Stimulated activated CD8-positive, alpha-beta memory T cell treated with anti-CD3 and anti-CD28 coated beads, Interleukin-4, amount 100 ng/mL, for 48 hours (primary cell): ENCODE measurements at places on chromosomes 1 and 21.

- no peak for DNase-seq
Measured at GRCh38 chr1:17104782-17105181, 14.5 kb downstream of the PADI2 start.

DNA sequence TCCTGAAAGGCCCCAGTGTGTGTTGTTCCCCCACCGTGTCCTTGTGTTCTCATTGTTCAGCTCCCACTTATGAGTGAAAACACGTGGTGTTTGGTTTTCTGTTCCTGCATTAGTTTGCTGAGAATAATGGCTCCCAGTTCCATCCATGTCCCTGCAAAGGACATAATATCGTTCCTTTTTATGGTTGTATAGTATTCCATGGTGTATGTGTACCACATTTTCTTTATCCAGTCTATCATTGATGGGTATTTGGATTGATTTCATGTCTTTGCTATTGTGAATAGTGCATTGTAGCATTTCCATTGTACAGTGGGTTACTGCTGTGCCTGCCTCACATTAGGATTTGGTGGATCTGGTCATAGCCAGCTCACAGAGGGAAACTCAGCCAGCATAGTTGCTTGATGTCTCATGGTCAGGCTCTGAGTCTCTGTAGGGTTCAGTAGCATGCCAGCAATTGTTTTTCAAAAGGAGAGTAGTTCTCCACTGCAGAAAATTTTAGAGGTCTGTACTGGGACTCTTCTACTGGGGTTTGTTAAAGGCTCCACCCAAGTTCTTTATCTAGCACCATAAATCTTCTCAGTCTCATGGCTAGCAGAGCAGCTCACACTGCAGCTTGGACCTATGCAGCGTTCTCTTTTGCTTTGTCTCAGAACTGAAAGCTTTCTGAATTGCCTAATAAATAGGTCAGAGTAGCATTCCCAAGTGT, 41.0 kb downstream of the RUNX3 start:
- DNase-seq, result no peak

DNA sequence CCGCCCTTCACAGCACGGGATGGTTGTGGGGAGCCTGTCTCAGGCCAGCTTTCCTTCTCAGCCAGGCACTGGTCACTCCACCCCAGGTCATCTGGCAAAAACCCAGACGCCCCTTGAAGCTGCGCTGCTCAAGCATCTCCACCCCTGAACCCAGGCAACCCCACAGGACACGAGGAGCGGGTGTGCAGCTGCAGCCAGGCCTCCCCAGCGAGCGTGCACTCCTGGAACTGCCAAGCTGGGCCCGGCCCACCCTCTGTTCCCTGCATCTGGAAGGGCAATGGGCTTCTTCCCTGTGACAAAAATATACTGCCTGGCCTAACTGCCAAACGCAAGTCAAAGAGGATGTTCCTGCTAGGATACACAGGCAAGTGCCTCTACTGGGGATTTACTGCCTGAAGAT, 39.7 kb downstream of the SLC66A1 start:
- DNase-seq, result no peak

DNA sequence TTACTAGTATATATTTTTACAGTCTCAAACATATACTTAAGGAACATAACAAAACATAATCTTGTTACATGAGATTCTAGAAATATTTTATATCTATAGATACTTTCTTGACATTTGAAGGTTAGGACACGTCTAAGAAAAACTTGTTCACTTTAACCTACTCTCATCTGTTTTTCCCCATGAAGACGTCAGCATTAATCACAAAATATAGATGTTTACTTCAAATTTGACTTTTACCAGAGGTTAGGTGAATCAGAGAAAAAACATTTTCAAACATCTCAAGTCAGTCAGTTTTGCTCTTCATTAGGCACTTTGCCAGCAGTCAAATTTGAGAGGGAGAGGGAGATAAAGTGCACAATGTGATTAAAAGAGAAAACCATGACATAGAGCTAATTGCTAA, 47.7 kb downstream of the BRINP3 start:
- no peak for DNase-seq

GRCh38 chr1:247386217-247386616, 29.8 kb upstream of the NLRP3 start:
- peak; percentile 41 for DNase-seq

DNA sequence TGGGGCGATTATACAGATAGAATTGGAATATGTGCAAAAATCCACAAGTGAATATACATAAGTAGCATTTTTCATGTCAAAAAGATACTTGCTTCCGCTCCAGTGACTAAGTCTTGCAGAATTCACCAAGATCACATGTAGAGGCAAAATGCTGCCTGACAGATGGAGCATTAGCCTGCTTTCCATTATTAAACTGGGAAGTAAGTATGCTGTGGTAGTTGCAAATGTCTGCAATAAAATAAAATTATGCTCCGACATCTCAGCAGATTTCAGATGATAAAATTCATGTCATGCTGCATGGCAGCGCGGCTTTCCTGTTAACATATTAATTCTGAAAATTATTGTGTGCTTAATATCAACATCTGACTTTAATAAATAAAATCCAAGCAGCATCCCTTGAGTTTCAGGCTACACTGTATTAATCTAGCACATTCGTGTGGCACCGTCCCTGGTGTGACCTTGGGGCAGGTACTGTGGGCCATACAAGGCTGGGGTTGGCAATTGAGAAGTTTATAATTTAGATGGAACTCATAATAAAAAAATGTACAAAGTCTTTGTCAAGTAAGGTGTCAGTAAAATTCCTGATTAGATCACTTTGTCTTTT, 366.4 kb upstream of the ZP4 start:
- DNase-seq, result no peak

DNA sequence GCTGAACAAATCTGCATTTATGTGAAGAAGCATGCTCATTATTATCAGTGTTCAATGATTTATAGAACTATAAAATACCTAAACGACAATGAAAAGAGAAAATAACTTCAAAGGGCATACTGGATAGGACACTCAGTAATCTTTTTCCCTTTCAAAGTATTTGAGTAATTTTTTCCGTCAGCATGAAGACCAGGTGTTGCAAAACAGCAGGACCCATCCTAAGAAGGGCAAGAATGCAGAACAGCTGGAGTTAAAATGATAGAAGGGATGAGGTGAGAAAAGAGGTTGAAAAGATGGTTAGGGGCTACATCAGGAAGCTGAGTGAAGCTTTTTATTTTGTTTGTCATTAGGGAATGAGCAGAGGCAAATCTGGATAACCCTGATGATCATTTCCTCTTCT, 7.1 kb upstream of the RGS18 start:
- DNase-seq, result no peak

GRCh38 chr1:50893466-50893865, 66.6 kb downstream of the FAF1 start:
- no peak for DNase-seq

DNA sequence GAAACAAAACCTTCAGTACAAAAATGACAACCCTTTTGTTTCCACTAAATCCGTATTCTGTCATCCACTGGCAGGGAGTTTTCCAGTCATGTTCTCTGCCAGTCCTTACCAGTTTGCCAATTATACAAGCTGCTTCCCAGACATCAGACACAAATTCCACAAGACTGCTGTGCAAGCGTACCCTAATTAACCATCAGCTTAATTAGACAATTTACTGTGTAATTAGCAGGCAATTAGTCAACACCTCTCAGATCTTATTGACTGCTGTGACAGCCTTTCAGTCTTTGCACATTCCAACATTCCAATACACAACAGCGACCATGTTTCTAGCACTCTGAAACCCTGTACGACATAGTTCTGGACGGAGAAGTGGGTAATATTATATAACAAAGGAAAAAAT, 420.1 kb downstream of the DPYD start:
- DNase-seq, result no peak

GRCh38 chr1:211132721-211133392, 1.1 kb downstream of the KCNH1 start:
- no peak for DNase-seq

DNA sequence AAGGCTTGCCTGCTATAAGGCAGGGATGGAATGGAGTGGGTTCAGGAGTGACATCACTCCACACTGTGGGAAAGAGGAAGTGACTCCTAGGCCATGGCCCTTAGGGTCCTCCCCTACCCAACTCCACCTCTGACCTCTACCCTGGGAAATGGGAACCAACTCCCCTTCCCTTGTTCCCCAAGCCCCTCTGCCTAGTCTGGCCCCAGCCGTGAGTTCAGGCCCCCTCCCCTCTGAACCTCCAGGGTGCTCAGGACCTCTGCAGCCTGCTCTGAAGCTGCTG, 3.8 kb upstream of the GUCA2A start:
- DNase-seq, result no peak

DNA sequence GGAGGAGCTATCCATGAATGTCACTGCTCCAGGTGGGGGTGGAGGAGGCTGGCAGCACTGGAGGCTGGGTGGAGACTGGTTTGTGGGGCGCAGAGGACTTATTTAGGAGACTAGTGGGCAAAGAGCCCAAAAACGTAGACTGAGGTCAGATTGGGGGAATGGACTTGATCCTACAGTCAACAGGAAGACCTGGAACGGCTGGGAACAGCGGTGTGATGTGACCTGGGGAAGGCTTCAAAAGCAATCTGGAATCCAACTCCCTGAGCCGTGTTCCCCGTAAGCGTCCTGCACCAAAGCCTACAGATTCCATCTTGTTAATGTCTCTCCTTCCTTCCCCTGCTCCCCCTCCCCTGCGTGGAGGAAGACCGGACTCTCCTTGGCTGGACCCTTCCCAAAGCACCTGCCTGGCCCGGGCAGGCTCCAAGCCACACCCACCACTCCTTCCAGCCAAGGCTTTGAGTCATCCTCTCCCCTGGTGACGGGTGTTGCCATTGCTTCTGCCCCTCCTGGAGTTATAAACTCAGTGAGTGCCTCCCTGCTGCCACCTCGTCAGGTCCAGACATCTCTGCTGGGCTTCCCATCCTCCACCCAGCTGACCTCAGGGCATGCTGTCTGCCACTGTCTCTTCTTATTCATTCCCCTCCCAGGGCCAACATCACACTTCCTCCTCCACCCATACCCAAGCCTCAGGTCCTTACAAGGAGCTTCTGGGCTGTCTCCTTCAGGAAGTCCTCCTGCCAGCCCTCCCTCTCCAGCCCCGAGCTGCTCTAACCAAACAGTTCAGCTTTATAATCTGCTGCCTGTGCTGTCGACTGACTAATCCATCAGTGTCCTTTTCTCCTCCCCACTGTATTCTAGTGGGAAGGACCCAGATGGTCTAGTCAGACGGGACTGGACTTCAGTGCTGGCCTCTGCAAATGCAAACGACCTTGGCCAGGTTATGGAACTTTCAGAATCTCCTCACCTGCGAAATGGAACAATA, 1.6 kb upstream of the CLSTN1 start:
- peak; percentile 52 for DNase-seq

DNA sequence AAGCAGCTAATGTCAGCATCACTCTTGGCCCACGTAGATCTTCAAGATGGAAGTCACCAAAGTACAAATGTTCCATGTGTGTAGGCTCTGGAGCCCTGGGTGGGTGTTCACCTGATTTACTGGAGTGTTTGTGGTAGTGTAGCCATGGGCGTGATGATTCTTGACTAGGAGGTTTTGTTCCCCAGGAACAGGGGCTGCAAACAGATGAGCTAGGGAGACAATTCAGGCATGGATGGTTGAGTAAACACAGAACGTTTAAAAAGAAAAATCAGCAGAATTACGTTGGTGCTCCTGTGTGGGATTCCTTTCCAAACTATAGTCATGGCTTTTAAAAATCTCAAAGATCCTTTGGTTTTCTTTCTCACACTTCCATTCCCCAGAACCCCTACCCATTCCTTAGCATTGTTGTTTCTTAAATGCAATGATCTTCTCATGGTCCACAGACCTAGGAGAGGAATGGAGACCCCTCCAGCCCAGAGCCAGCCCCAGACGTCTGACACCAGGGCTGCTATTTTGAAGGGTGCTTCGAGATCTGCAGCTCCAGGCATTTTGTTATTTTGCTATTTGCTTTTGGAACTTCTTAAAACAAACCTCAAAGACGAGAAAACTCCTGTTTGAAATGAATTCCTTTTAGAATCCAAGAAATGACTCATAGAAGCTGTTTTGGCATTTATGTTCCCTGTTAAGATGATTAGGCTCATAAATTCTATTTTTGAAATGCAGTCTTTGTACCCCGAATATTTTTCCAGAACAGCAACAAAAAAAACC, 115.1 kb downstream of the ETS2 start:
- no peak for DNase-seq

GRCh38 chr1:53206735-53207379, 10.2 kb downstream of the CPT2 start:
- peak; percentile 9 for DNase-seq

- no peak for DNase-seq
Measured at GRCh38 chr21:34630536-34631143, 15.7 kb upstream of the RCAN1 start.

GRCh38 chr1:247111259-247111699, 7.1 kb upstream of the ZNF669 start:
- no peak for DNase-seq

DNA sequence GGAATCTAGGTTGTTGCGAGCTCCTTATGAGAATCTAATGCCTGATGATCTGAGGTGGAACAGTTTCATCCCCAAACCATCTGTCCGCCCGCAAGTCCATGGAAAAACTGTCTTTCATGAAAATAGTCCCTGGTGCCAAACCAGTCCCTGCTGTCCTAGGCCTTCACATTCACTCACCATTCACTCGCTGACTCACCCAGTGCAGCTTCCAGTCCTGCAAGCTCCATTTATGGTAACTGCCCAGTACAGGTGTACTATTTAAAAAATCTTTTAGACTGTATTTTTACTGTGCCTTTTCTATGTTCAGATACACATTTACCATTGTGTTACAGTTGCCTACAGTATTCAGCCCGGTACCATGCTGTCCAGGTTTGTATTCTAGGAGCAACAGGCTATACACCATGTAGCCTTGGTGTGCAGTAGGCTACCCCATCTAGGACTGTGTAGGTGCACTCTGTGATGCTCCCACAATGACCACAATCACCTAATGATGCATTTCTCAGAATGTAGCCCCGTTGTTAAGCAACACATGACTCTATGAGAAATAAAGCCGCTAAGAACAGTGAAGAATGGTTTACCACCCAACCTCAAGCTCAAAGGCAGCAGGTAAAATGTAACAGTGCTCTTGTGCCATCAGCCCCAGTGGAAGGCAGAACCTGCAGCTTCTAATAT, 2.4 kb downstream of the ECHDC2 start:
- DNase-seq, result no peak

- DNase-seq, result no peak
Measured at GRCh38 chr1:172400722-172401105, 19.8 kb upstream of the C1orf105 start.
